Jurkat, Clone E6-1 (cell line): ENCODE measurements at places on chromosomes 4 and X.

DNA sequence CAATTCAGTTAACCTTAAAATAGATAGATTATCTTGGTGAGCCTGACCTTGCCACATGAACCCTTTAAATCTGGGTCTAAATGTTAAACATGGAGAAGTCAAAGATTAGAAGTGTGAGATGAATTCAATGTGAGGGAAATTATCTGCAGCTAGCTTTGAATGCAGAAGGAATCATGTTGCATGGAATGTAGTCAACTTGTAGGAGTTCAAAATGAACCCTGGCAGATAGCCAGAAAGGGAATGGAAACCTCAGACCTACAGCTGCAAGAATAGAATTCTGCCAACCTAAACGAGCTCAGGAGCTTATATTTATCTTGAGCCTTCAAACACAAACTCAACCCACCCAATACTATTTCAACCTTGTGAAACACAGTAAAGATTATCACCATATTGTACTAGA lies 632.5 kb downstream of the KCTD8 start:
- DNase-seq = no peak

DNA sequence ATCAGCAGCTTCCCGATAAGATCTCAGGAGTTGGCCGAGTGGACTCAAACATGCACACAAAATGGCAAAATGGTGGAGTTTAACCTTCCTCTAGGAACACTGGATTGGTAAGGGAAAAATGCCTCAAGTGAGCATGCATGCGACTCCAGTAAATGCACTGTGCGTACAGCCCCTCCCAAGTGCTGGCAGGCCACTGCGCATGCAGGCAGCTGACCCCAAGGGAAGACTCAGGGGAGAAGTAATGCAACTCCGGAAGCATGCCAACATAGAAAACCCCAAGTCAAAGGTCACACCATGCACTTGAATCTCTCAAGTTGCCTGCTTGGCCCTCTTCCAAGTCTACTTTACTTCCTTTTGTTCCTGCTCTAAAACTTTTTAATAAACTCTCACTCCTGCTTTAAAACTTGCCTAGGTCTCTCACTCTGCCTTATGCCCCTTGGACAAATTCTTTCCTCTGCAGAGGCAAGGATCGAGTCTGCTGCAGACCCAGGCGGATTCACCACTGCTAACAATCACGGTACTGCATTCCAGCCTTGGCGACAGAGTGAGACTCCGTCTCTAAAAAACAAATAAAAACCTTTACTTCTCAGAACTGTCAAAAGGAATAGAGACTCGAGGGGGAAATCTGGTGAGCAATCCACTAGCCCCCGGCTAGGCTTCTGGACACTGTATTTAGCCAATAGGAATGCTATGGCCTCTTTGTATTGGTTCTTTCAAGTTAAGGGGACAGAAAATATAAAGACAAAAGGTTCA lies 33.5 kb downstream of the NYX start:
- DNase-seq = no peak

DNA sequence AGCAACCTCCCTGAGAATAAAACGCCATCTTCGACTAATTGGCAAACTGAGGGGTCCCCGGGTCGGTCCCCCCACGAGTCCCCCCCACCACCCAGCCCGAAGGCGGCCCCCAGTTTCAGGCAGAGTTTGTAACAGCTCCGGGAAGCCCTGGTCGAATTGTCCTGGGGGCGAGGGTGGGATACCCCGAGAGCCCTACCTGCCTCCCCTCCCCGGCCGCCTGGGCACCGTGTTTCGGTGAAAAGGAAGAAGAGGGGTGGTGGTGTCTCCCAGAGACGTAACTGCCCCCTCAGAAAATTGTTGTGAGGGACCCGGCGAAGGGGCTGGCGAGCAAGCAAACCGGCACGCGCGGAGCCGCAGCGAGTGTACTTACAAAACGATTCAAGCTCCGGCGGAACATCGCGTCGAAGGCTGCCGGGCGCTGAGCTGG lies 1.2 kb downstream of the ATP11C start:
- no peak for DNase-seq

DNA sequence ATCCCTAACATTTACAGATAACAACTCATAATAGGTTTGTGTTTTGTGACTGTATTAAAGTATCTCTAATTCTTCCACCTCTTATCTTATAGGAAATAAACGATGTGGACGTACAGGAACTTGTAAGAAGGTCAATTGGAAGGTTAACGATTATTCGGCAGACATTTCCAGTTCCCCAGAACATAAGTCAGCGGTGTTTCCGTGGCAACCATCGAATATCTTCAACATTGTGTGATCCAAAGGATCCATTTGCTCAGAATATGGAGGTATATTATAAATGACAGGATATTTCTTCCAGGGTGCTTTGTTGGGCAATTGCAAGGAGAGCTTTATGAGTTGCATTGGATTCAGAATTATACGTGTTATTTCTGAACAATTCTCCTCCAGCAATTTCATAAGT lies 611.9 kb upstream of the ATOH1 start:
- no peak for DNase-seq

DNA sequence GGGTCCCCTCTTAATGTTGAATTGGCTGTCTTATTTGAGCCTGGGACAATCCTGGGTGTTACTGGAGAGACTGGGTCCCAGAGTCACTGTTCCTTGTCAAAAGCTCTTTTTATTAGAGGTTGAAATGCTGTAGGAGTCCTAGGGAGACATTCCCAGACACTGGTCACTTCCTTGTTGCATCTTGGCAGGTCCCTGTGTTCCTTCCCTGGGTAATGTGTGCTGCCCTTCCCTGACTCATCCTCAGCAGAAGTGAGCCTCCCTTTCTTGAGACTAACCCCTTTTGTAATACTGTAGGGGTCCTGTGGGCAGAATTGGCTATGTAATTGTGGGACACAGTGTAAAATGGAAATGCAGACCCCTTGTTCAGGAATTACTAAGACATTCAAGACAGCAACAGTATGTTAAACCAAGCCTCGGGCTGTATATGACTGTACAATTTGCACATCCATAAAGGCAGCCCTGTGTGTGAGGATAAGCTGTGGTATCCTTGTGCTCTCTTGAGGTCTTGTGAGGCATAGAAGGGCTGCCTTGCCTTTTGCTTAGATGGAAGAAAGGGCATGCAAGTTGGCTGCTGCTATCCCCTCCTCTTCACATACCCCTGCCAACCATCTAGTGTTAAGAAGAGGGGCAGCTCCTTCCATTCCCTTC lies 53.5 kb downstream of the DCLK2 start:
- no peak for DNase-seq

GRCh38 chr4:155889031-155889793 lies 14.3 kb upstream of the TDO2 start:
- no peak for DNase-seq

DNA sequence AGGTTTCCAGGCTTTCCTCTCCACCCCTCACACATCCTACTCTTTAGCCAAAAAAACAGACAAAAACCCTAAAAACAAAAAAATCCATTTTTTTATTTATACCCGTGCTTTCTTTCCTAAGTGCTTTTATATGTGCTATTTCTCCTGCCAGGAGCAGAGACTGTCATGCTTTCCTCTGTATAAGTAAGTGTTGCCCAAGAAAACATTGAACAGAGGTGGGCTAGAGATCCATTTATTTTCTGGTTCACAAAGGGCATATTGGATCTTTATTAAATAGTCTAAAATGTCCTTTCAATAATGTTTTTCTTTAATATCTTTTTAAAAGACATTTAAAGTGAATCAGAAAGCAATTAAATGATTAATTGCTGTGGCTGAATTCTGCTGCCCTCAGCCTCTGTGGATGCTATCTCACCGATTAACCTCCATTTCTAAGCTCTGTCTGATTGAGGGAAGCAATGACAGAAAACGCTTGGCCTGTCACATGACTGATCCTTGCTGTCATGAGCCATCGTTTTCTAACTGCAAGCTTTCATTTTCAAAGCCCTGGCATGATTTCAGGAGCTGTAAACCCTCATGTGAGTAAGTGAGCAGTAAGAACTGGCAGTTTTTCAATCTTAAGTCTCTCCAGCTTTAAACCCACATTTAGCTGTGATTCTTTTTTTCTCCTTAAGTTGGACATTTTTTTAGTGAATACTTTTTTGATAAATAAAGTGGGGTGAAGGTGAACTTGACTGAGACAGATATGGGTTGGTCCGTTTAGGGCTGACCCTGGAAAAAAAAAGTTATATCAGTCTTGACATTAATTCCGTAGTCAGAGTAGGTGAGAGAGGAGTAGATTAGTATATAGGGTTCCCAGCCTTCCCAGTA lies 180.7 kb upstream of the PGRMC2 start:
- DNase-seq = no peak

DNA sequence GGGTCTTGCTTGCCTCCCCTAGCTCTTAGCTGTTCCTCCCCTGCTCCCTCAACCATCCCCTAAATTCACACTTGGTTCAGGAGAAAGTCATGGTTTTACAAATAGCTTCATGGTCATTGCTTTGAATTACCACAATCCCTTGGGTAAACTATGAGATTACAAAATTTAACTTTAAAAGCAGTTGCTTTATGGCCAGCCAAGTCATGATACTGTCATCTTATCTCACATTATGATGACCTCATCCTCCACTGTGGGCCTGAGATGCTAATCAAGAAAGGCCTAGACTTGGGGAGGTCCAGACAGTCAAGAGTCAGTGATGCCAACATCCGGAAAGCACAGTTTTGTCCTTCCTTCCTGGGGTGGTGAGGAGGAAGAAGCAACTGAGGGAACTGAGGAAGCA lies 10.5 kb upstream of the FGF16 start:
- no peak for DNase-seq

DNA sequence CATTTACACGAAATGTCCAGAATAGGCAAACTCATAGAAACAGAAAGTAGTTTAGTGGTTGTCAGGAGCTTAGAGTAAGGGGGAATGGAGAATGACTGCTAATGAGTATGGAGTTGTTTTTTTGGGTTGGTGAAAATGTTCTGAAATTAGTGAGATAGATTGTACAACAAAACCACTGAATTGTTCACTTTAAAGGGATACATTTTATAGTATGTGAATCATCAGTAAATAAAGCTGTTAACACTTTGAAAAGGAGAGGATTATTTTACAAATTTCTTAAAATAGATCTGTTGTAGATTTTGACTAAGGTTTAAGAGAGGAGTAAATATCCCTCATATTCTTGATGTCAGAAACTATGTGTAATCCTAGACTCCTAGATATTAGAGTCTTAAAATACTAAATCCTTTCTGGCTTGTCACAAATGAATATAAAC lies 82.7 kb downstream of the RAPGEF2 start:
- DNase-seq = no peak

DNA sequence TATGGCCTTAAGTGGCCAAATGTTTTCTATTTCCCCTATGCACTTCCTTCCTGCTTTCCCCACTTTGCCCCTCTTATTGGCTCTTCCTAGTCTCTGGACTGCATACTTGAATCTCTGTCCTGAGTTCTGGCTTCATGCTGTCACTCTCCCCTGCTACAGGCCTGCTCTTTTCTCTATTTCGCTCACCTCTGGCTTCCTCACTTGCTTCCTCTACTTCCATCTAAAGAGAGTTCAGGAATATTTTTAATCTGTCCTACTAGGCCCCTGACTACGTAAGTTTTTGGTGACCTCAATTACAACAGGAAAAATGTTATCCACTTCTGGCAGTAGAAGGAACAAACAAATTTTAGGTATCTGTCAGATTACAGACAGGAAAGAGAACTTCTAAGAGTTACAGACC lies 65.7 kb upstream of the WDR17 start:
- DNase-seq = no peak

GRCh38 chr4:130029442-130029841 lies 933.5 kb downstream of the C4orf33 start:
- DNase-seq = no peak

- no peak for DNase-seq
Observed at GRCh38 chrX:39788521-39788920, 309.2 kb downstream of the BCOR start.

DNA sequence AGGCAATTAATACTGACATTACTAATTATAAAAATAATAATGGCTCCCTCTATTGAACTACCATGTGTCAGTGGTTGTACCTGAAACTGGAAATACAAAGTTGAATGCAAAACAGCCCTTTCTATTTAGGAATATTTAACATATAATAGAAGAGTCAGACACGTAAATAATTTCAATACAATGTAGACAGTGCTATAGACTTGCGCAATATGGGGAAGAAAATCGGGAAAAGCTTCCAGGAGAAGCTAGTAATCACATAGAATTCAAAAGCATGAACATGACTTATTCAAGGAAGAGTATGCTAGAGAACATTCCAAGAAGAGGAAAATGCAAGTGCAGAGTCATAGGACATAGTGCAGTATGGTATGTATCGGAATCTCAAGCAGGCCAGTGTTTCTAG lies 408.9 kb upstream of the FTHL17 start:
- DNase-seq = no peak

DNA sequence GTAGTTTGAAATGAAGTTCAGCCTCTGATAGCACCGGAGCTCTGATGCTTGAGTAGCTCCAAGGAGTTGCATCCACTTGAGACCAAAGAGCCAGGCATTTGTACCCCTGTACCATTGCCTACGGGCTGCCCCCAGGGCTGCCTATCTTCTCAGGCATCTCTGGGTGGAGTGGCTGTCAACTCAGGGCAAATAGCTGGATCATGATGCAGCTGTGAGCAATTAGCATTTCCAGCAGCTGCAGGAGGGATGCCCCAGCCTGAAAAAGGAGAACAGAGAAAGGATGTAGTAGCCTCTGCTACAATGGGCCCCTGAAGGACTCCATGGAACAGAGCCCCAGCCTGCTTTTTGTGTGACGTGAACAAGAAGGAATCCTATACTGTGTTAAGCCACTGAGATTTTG lies 492.6 kb downstream of the BCOR start:
- no peak for DNase-seq

DNA sequence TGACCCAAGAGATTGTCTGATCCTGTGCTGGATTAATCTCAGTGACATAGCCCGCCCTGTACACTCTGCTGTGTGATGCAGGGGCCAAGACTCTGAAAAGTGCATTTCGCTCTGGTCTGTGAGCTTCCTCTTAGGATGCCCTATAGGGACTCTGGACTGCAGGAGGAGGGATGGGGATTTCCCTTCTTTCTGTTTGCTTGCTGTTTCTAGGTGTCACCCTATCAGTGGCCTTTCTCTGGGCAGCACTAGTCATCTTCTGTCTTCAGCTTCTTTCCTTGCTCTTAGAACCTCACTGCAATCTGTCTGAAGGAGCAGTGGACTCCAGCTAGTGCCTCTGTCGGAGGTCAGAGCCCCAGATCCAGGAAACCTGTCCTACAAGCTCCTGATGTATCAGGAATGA lies 34.5 kb upstream of the SCRG1 start:
- no peak for DNase-seq

GRCh38 chr4:166518776-166519175 lies 645.7 kb downstream of the TLL1 start:
- no peak for DNase-seq

GRCh38 chr4:163414275-163414674 lies 59.3 kb downstream of the TKTL2 start:
- no peak for DNase-seq

GRCh38 chr4:58940167-58940566 lies 1830.0 kb upstream of the IGFBP7 start:
- no peak for DNase-seq

- DNase-seq = no peak
Observed at GRCh38 chr4:183229397-183229796, 90.7 kb downstream of the CLDN22 start.

DNA sequence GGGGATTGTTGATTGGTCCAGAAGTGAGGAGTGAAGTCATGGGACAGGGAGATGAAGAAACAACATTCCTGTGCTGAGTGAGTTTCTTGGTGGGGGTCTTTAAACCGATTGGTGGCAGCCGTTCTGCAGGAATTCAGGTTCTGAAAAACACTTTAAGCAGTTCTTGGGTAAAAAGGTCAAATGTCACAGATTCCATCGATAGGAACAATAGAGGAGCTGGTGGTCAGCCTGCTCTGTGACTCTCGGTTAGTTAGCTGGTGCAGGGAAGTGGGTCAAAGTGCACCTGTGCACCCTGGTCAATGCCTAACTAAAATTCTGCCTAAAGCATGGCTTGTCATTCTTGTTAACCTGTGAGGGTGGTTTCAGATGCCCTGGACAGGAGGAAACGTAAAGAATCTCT lies 34.6 kb upstream of the MGST2 start:
- DNase-seq = no peak
